ENCODE measurements at places on chromosomes 12 and 14. TPM values are rescaled to one million over a fixed set of nuclear protein-coding genes. Genes with fewer than 3 reads are reported as not detected.

DNA sequence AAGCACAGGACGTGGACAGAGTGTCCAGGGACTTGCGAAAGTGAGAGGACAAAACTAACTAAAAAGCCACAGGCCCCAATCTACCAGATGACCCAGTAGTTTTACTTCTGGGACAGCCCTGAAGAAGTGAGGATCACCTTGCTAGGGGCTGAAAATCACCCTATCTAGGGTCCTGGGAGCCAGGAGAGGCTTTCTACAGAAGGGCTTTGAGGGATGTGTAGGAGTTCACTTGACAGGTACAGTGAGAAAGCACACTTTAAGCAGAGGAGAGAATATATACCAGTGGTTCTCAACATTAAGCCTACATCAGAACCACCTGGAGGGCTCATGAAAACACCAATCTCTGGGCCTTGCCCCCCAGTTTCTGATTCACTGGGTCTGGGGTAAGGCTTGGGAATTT, 60.8 kb downstream of the ZNF664 start:
- no peak for DNase-seq

RNFT2 gene
- 4.1 TPM for total RNA-seq

- no peak for DNase-seq
These were observed 214.5 kb downstream of the EGLN3 start for GRCh38 chr14:33736299-33736825.

JDP2 gene
- not detected for total RNA-seq

GRCh38 chr12:14896521-14897169, 11.0 kb upstream of the MGP start:
- DNase-seq = no peak

GRCh38 chr12:76006028-76006925, 25.3 kb downstream of the PHLDA1 start:
- DNase-seq = no peak

ACIN1 gene
- 313 TPM for total RNA-seq

- DNase-seq = no peak
These were observed 79.2 kb upstream of the CMKLR1 start for GRCh38 chr12:108418164-108418890.

EFS gene
- total RNA-seq = not detected

DNA sequence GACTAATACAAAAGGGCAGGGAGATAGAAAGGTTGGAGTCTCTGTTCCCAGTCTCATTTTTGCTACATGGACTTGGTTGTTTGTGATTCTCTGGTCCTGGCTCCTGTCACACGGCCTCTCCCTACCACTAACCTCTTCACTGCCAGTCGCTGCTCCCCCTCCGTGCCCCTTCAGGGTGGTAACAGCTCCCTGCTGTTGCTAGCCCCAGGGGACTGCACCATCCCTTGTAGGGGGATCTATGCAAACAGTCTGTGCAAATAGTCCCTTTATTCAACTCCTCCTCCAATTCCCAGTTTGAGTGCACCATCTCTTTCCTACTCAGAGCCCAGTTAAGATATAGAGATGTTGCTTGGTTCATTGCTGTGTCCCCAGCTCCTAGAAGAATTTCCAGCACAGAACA, 51.1 kb downstream of the CCDC60 start:
- no peak for DNase-seq

DNA sequence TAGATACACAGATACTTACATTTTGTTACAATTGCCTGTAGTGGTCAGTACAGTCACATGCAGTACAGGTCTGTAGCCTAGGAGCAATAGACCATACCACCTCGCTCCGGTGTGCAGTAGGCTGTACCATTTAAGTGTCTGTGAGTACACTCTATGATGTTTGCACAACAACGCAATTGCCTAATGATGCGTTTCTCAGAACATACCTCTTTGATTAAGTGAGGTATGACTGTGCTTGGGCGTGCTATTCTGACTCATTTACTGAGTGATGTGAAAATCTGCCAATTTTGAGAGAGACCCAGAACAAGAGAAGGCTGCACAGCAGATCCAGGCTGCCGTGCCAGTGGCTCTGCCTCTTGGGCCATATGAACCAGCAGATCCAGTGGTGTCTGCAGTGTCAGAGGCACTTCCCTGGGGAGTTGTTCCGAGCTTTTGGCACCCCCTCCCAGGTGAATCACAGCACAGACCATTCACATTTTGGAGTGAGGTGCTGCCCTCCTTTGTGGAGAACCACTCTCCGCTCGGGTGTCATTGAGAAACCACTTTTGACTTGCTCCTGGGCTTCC, 20.4 kb downstream of the DLK1 start:
- no peak for DNase-seq

- DNase-seq = no peak
These were observed 13.9 kb upstream of the DNAH10 start for GRCh38 chr12:123748161-123748560.

SYCP3 gene
- 0.27 TPM for total RNA-seq

DNA sequence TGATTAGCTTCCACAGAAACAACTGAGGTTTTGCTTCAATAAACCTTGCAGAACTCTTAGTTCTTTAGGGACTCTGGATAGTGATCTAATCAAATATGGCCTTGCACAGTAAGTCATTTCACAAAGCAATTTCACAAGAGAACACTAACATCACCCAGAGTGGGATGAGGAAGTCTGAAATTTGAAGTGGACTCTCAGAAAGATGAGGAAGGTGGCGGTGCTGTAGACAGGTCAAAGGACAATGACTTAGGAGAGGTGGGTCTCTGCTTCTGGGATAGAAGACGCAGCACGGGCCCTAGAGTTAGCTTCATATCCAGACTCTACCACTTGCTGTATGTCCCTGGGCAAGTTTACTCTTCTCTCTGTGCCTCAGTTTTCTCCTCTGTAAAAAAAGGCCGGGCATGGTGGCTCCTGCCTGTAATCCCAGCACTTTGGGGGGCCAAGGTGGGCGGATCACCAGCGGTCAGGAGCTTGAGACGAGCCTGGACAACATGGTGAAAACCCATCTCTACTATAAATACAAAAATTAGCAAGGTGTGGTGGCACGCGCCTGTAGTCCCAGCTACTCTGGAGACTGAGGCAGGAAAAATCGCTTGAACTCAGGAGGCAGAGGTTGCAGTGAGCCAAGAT, 18.9 kb downstream of the FOS start:
- DNase-seq = no peak

DNA sequence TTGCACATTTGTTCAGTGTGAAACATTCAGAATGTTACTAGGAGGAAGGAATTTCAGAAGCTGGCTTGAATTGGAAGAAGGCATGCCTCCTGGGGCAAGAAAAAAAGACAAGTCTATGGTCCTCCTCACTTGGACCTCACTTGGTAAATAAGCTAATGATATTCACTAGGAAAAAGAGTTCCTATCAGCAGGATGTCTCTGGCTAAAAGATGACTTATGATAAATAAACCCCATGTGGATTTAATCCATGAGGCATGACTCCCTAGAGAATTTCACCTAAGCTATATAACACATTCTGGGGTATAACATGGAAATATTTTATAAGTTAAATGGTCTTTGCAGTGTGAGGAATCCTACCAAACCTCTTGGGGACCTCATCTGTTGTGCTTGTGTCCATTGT, 199.9 kb downstream of the LRIG3 start:
- no peak for DNase-seq

CD163L1 gene
- total RNA-seq = not detected

DNA sequence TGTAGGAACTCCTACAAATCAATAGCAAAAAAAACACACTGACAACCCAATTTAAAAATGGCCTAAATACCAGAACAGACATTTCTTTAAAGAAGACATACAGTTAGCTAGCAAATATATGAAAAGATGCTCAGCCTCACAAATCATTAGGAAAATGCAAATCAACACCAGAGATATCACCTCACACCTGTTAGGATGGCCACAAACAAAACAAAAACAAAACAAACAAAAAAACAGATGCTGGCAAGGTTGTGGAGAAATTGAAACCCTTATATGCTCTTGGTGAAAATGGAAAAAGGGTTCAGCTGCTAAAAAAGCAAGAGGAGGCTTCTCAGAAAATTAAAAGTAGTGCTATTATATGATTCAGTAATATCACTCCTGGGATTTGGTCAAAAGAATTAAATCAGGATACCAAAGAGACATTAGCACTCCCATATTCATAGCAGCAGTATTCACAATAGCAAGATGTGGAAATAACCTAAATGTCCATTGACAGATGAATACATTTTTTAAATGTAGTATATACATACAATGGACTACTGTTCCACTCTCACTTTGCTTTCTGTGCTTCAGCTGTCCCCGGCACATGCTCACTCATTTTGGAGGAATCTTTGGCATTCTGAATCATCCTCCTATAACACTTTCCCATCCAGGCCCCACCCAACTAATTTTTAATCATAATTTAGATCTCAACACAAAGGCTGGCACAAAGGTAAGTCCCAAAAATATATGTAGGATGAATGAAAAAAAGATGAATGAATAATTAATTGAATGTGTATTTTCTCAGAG, 99.1 kb downstream of the SYT1 start:
- DNase-seq = no peak

KLRB1 gene
- total RNA-seq = 62.0 TPM

- DNase-seq = no peak
These were observed 151.6 kb downstream of the SYT1 start for GRCh38 chr12:79016181-79016580.

SERPINA10 gene
- total RNA-seq = not detected

SERPINA1 gene
- 0.35 TPM for total RNA-seq

- no peak for DNase-seq
These were observed 140.7 kb downstream of the DYRK2 start for GRCh38 chr12:67789266-67789665.

GRCh38 chr12:16307856-16308475, 30.5 kb upstream of the SLC15A5 start:
- DNase-seq = no peak

GRCh38 chr12:3892631-3893030, 19.4 kb upstream of the PARP11 start:
- DNase-seq = no peak

DNA sequence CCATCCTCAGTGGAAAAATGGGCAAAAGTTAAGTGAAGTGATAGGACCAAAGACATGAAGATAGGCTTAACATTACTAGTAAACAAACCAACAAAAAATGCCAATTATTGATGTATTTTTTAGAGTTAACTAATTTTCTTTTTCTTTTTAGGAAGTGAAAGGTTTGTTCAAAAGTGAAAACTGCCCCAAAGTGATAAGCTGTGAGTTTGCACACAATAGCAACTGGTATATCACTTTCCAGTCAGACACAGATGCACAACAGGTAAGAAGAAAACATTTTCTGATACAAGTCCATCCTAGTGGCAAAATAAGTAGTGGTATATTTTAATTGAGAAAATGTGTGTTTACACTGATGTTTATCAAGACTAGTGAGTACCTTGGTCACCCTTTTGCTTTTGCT, 39.6 kb downstream of the LARP4 start:
- no peak for DNase-seq

DNA sequence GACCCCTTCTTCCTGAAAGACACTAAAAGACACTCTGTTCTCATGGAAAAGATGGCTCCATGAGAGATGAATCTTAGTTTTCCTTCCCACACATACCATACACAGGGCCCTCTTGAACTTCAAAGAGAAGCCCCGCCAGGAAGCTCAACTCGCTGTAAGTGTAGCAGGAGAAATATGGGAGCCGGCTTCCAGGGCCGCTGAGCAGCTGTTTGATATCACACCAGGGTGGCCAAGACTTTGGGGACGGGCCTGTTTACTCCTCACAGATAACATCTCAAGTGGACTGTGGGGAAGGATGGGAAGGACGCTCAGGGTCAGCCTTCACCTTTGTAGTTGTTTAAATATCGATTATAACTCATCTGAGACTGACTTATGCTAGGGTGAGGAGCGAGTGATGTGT, 235.5 kb upstream of the TBX3 start:
- no peak for DNase-seq
